NCI-H1048 (cell line): ENCODE measurements at places on chromosomes 1 and 21.
A peak's percentile ranks its signal among the peaks of the same experiment; 100 is the strongest.

GRCh38 chr1:94050675-94051074, 70.3 kb downstream of the ABCA4 start:
- DNase-seq, result no peak

GRCh38 chr21:9758888-9759287, 762.5 kb upstream of the TPTE start:
- no peak for DNase-seq

GRCh38 chr1:25564777-25565574, 21.6 kb downstream of the LDLRAP1 start:
- no peak for DNase-seq

DNA sequence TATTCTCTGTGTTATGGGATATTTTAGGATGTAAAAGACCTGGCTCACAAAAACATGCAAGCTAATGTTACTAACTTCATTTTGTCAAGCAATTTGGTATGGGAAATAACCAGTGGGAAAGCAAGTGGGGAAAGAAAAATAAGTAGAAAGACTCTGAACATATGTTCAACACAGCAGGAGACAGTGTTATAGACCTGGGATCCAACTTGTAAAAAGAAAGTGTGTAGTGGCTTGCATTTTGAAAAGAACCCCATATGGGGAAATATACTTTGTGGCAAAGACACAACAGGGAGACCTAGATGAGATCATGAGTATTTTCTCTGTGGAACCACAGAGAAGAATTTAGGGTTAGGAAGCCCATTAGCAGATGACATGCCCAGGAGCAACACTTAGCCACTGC, 212.7 kb upstream of the NRIP1 start:
- no peak for DNase-seq

- DNase-seq, result no peak
These were observed 356.6 kb downstream of the DSCAM start for GRCh38 chr21:40490408-40490807.

DNA sequence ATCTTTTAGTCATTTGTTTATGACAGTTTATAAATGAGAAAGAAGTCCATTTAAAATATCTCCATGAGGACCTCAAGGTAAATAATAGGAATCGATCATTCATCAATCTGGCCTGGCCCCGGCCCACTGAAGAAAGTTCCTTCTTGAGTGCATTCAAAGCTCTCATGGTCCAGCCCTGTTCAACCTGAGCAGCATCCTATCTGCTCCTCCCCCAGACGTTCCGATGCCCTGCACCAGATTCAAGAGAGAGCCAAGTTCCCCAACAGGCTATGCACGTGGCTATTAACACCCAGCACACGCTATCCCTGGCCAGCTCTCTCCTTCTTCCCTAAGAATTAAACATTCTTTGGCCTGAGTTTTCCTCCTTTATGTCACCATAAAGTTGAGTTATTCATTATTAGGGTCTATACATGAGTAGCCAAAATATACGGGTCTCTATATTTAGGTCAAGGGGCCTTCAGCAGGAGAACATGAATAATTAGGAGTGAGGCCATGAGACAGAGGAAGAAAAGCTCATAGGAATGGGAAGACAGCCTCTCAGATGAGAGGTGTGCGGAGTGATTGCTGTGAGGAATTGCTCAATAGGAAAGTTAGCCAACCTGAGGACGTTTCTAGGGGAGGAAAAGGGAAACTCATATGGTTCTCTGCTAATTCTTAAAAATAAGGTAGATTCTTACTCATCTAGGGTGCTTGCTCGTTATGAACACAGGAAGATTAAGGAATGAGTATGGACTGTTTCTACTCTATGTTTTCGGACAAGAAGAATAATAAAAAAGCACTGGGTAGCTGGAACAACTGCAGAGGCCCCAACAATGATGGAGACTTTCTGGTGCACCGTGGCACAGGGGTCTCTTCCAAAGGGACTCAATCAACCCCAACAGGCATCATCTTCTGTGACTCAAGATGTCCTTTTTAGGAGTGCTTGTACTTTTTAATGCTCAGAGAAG, 23.6 kb downstream of the RUNX1 start:
- DNase-seq, result no peak

GRCh38 chr1:186149591-186149990, 225.5 kb downstream of the TPR start:
- DNase-seq, result no peak

GRCh38 chr1:220748936-220749335, 814 bp downstream of the MTARC2 start:
- DNase-seq, result no peak

DNA sequence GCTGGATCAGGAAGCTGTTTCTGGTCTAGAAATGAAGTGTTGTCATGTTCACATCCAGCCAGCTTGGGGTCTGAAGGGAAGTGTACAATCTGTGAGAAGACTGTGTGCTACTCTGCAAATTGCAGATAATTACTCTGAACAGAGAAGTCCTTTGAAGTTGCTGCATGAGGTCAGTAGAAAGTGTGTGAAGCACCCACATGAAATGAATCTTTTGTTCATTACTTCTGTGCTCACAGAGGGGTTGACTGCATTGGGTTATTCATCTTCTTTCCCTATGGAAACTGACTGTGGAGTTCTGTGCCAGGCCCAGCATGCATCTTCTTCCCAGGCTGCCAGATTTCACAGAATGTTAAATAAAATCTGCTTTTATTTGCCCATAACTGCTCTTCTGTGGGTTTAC, 47.1 kb downstream of the CTH start:
- no peak for DNase-seq

- DNase-seq, result no peak
These were observed 6.5 kb upstream of the ECE1 start for GRCh38 chr1:21296509-21297354.

GRCh38 chr1:82848043-82848442, 1047.3 kb downstream of the ADGRL2 start:
- no peak for DNase-seq

GRCh38 chr1:183634429-183635065, 1.0 kb downstream of the ARPC5 start:
- peak; percentile 50 for DNase-seq

DNA sequence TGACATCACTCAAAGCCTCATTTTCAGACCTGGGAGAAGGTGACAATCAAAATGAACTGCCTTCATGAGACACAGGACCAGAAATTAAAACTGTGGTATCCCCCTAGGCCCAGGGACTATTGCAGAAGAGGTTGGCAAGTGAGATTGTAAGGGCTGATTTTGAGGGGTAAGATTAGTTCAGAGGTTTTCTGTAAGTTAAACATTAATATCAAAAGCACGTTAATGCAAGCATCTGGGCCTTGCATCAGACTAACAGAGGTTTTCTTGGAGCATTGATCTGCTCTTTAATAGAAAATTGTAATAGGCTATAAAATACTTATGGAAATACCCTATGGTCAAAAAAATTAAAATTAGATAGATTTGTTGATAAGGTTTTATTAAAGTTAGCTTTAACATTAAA, 14.6 kb upstream of the GBP4 start:
- no peak for DNase-seq

- no peak for DNase-seq
These were observed 3.4 kb upstream of the C1orf53 start for GRCh38 chr1:197899037-197899436.

GRCh38 chr1:106688446-106688845, 368.0 kb upstream of the PRMT6 start:
- DNase-seq, result no peak

GRCh38 chr1:207336559-207337467, 15.3 kb downstream of the CD55 start:
- DNase-seq, result no peak

DNA sequence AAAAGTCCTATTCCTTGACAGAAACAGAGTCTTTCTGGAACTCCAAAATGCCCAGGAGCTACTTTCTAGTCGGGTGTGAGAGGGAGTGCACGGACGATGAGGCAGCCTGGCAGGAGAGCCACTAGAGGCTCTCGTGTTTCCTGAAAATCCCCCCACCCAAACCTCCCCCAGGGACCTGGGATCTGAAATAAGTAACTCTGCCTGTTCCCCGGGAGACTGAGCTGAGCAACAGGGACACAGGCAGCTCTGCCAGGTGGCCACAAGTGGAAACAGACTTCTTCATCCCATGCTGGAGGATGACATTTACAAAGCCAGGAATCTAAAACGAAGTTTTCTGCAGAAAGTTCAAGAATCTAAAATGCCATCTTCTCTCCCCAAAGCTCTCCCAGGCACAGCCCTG, 77.1 kb downstream of the ITPKB start:
- DNase-seq, result no peak

GRCh38 chr21:24941316-24942185, 665.7 kb downstream of the MRPL39 start:
- no peak for DNase-seq

GRCh38 chr1:230899841-230900251, 31.5 kb upstream of the C1orf198 start:
- DNase-seq, result no peak

DNA sequence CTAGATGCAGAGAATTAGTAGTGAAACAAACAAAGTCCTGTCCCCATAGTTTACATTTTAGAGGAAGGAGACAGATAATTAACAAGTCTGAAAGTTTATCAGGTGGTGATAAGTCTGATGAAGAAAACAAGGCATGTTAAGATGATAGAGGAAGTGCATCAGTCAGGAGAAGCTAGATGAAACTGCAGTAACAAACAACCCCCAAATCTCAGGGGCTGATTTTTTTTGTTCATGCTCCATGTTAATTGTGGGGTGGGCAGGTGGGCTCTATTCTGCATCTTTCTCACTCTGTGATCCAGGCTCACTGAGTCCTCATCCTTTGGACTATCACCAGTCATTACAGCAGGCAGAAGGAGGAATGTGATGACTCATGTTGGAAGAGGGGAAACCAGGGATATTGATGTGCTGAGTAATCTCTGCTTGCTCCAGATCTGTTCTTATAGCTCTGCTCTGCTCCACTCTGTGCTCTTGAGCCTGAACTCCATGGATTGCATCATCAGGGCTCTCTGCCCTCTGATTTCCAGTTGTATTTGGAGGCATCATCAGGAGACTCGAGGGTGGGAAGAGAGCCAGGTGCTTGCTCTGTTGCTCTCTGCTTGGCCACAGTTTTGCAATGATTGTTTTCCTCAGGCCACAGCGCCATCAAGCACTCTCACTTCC, 166.9 kb downstream of the IER5 start:
- no peak for DNase-seq

DNA sequence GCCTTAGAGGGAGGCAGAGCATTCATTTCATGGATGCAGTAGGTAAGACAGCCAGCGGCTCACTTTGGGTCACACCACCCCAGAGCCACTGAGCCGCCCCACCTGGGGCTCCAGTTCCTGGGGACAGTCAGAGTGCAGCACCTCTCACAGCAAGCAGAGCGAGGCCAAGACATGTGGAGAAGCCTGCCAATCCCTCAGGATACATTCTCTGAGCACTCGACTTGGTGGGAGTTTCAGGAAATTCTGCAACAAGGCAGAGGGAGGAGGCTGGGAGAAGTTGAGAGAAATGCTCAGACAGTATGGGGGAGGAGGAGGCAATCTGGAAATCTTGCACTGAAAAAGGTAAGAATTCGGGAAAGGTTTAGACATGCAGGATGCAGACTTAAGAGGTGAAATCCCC, 60.8 kb upstream of the WLS start:
- no peak for DNase-seq

DNA sequence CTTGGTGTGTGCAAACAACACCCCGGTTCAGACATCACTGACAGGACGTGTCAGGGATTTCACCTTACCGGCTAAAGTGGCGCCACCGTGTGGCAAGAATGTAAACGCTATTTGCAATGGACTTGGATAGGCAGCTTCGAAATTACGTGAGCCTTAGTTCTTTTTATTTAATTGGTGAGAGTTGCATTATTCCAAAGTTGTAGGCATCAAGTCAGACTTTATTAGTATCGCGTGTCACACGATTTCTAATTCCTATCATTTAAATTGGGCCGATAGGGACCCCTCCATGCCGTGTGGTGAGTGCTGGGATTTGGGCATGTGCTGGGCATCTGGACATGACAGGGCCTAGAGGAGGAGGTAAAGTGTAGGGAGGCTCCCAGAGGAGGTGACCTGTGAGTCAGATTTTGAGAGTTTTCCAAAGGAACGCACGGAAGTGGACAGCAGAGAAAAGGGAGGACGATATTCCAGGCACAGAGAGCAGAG, 14.5 kb upstream of the CPT2 start:
- peak; percentile 22 for DNase-seq

- no peak for DNase-seq
These were observed 39.8 kb downstream of the ASTN1 start for GRCh38 chr1:177124577-177125278.

DNA sequence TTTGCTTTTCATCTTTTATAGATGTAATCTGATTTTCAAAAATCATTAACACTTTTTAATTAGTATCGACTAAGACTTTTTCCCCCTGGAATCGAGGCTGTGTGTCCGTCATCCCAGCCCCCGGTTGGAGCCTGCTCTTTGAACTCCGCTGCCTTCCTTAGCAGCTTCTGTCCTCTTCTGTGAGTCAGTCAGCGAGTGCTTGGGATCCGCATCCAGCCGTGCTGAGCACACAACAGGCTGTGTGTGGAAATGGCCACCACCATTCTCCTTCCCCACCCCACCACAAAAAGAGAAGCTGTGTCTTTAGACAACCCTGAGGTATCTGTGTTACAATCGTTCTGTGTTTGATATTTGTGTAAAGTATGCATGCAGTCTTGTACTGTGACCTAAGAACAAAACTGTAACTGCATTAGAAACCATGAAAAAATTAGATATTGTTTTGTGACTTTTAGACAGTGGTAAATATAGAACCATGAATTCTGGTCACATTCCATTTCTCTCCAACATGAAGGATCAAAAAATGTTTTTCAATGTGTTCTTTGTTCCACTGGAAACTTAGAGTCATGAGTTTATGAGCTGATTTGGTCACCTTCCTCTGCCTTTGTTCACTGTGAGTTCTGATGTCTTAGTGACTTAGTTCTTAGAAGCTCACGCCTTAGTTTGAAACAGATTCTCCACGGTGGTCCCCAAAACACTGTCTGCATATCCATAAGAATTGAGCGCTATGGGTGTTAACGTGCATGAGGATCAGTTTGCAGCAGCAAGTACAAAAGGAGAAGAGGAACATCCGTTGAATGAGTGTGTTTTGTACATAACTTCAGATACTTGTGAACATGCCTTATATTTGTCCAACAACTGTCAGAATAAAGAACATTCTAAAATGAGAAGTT, 64.7 kb downstream of the VPS26C start:
- no peak for DNase-seq

GRCh38 chr21:29534448-29534847, 235.7 kb downstream of the BACH1 start:
- DNase-seq, result no peak

DNA sequence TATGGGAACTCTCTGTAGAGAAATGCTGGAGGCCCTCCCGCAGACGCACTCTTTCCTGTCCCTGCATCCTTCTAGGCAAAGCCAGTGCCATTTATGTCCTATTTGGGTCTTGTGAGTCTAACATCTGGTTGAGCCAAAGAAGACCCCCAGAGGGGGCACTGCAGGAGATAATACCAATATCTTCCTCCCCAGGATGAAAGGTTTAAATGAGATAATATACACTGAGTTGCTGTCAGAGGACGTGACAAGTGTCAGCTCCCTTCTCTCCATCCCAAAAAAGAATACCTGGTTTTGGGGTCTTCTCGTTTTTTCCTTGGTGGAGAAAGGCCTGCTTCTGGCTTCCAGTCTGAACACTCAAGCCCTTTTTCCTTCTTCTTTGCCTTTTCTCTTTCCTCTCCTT, 7.6 kb downstream of the TCEA3 start:
- no peak for DNase-seq

- DNase-seq, result peak; percentile 95
These were observed 82.3 kb downstream of the ADSS2 start for GRCh38 chr1:244369256-244370057.
